ENCODE measurements at places on chromosomes 4 and X.

DNA sequence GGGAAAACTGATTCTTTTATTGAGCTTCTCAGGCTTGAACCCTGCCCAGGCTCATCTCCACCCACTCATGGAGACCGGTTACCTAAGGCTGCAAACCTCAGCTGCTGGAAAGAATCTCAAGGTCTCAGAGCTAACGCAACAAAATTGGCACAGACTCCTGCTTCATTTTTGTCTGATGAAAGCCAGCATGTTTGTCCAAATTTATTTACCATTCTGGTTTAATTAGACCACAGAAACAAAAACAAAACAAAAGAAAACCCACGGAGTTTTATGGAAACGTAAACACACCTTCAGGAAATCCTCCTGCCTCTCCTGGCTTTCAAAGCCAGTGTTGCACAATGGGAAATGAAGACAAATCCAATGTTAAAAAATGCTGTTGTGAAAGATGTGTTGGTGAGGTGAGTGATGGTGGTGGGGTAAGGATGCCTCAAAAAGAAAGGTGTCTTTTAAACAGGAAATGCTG is 56.4 kb upstream of the PDLIM3 start:
- DNase-seq, result no peak

GRCh38 chrX:16825264-16826035 is 39.2 kb downstream of the TXLNG start:
- no peak for DNase-seq

- DNase-seq, result no peak
Measured at GRCh38 chr4:174553828-174554227, 31.5 kb upstream of the HPGD start.

DNA sequence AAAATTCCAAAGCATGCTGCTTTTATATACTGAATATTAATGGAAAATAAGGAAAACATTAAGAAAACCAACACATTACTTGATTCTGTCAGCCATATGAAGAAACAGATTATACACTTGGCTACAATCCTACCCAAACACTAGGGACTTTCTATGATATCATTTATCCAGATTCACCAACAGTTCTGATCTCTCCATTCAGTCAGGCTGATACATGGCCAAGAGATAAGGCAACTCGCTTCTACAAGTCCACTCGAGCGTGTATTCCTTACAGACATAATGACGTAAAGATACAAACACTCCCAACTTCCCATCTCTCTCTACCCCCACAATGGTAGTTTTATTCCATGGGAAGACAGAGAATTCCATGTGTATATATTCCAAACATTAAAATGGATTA is 44.5 kb downstream of the NEK1 start:
- DNase-seq, result no peak

GRCh38 chr4:177315767-177316464 is 6.2 kb downstream of the NEIL3 start:
- no peak for DNase-seq

DNA sequence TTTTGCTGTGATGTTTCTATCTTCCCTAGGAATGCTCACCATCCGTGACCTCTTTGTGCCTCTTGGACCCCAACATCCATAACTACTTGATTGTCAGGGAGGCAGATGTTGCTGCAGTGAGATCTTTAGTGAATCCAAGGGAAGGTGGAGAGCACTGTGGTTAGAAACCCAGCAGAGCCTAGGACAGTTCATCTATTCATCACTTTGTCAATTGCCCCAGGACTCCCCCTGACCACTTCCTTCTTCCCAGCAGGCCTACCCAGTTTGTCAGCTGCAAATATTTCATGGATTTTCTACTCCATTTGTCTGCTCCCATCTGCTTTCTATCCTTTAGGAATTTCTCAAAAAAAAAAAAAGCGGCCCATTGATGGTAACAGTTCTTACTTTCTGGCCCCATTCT is 942.8 kb downstream of the PCDH7 start:
- DNase-seq, result no peak

- DNase-seq, result no peak
Measured at GRCh38 chr4:100582146-100582545, 64.3 kb upstream of the EMCN start.

Measured in activated T-cell treated with anti-CD3 and anti-CD28 coated beads for 1 hour (primary cell).